ENCODE measurements at places on chromosomes 16 and 17.

DNA sequence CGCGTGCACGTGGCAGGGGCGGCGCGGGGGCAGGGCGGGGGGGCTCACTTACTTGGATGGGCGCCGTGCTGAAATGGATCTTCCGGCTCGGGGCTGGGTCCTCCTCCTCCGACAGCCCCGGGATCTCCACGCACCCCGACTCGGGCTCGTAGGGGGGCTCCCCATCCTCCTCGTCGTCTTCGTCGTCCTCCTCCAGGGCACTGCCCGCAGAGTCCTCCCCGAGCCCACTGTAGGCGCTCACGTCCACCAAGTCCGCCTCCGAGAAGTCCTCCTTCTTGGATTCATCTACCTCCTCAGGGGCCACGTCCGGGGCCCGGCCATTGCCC is 1.4 kb downstream of the PPP1R9B start:
- DNase-seq, result no peak

DNA sequence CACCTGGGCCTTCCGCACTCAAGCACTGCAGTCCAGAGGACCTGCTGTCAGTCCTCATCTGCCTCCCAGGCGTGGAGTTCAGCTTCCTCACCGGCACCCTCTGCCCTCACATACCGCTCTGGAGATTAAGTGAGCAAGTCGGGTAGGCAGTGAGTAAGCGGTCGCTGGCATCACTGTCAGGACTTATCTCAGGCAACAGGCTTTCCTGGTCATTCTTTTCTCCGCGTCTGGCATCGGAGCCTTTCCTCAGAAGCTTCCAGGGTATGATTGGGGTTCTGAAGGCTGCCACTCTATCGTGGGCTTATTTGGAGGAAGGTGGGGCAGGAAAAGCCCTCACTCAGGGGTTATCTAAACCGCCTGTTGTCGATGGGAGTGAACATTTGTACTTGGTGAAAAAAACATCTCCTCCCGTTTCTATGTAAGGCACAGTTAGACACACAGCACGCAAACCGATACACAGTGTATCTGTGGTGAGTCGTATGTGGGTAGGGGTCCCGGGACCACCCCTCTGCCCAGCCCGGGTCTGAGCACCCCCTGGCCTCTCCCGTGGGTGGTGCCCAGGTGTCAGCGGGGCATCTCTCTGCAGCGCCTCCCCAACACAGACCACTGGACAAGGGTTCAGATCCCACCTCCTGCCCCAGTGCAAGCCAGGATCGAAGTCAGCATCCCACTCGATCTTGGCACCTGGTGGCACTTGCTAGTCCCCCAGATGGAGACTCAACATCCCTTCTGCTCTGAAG is 92.5 kb upstream of the PLCG2 start:
- DNase-seq, result no peak

- no peak for DNase-seq
Measured at GRCh38 chr17:7379134-7379533, 1.8 kb upstream of the TNK1 start.

DNA sequence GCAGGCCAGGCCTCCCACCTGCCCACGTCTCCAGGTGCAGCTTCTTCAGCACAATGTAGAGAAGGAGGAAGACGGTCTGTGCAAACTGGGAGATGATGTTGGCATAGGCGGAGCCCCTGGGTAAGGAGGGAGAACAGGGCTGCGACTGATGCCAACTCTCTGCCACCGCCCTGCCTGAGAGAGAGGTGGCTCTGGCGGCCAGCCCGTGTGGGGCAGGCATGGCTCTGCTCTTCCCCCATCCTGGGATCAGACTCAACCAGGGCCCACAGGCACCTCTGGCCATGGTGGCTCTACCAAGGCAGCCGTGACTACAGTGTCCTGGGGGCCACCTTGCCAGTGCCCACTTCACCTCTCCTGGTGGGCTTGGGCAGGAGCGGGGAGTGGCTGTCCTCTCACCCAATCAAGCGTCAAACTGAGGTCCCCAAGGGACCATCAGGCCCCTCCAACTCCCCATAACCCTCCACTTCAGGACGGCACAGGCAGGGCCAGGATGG is 8.6 kb downstream of the SLC47A2 start:
- peak; percentile 7 for DNase-seq

- DNase-seq, result no peak
Measured at GRCh38 chr17:11182430-11182829, 58.6 kb upstream of the SHISA6 start.

GRCh38 chr17:39002991-39003715 is 36.0 kb upstream of the FBXO47 start:
- DNase-seq, result no peak

GRCh38 chr17:53932386-53932785 is 109.7 kb downstream of the KIF2B start:
- no peak for DNase-seq

DNA sequence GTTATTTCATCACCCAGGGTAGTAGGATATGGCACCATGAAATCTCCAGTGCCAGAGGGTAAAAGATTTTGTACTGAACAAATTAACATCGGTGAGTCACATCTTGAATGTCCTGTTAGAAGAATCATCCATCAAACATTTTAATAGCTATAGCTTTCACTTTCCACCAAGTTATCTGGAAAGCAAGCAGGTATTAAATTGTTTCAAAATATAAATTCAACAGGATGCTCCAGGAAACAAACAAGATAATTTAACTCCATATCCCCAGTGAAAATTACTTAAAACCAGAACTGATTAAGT is 2.4 kb downstream of the VEZF1 start:
- no peak for DNase-seq

DNA sequence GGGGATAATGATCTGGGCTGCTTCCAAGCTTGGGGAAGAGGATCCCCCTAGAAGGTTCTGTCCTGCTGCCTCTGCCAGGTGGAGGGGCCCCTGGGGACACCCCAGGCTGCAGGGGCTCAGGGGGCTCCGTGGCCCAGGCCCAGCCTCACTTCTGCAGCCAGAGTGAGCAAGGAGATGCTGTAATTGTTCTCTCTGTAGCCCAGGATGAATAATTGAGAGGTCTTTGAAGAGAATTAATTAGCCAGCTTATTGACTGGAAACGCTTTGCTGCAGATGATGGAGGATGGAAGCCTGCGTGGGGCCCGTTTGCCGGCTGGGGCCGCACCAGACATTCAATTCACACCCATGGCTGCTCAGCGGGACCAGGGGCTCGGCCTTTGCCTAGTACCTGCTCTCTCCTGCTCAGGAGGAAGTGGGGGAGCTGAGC is 38.5 kb downstream of the TMEM235 start:
- DNase-seq, result no peak

DNA sequence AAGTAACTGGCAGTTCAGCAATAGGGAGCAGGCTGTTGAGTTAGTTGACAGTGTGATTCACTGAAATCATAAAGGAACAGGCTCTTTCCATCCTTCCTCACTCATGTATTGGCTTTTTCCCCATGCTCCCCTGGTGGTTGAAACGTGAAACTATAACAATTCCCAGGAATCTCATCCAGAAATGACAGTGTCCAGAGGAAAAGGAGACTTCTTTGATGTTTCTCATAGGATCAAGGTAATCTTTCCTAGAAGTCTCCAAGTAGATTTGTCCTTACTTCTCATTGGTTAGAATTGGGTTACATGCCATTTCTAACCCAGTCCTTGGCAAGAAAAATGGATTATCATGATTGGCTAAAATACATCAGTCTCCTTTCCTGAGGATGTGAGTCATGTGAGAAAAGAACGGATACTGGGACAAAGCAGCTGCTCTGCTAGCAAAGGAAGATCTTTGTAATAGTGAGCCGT is 14.4 kb downstream of the TTC19 start:
- no peak for DNase-seq

DNA sequence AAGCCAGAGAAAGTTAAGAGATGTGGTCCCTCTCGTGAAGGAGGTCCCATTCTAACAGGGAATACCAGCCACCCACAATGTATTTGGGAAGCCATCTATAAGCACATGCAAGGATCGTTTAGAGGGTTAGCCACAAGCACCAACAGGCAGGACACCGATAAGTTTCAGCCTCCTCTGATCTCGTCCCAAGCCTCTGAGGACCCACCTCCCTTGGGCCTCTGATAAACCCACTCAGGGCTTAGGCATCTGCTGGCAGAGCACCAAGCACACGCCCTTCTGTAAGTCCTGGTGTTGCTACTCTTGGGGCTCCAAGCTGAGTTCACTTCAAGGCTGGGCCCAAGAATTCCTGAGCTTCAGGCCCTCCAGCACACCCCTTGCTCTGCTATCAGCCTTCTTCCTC is 5.4 kb upstream of the PNPO start:
- no peak for DNase-seq

Data from D721Med (cell line).